ENCODE measurements at places on chromosomes 6 and 20.
A peak's percentile ranks its signal among the peaks of the same experiment; 100 is the strongest.

GRCh38 chr20:57428324-57429158, 37.3 kb downstream of the RBM38 start:
- DNase-seq = no peak

DNA sequence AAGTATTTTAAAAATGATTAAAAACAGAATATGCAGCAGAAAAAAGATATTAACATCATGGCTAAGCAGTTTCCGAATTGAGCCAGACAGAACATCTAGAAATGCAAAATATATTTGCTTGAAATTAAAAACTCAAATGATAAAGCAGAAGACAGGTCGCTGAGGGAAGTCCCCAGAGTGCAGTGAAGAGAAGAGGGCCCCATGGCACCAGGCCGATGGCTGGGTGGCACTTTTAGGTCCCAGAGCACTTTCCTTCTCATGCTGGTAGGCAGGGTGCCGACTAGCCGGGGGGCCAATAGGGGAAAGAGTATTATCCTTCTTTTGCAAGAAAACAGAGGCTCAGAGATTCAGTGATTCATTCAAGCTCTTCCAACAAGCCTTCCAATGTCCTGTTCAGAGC, 58.9 kb downstream of the MYH7B start:
- no peak for DNase-seq

GRCh38 chr6:144190593-144190992, 40.3 kb downstream of the STX11 start:
- DNase-seq = no peak

- DNase-seq = no peak
Measured at GRCh38 chr20:51447097-51447764, 95.3 kb downstream of the NFATC2 start.

GRCh38 chr6:139406577-139407343, 32.3 kb upstream of the CITED2 start:
- DNase-seq = no peak

GRCh38 chr6:19857703-19858102, 20.5 kb downstream of the ID4 start:
- DNase-seq = no peak

GRCh38 chr6:6751619-6752023, 163.1 kb downstream of the LY86 start:
- no peak for DNase-seq

DNA sequence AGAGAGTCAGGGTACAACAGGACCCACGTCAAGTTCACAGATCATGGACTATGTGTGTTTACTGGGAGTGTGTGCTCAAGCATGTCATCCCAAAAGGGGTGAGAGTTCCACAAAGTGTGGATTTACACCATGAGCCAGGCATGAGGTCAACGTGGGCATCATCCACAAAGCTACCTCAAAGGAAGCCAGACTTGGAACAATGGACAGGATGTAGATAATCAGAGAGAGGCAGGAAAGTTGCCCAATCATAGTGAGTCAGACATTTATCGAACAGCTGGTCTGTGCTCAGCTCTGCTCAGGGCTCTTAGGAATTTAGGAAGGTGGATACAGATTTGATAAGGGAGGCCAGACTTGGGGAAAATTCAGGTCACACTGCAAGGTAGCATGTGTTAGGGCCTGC, 317.2 kb upstream of the CDYL start:
- no peak for DNase-seq

DNA sequence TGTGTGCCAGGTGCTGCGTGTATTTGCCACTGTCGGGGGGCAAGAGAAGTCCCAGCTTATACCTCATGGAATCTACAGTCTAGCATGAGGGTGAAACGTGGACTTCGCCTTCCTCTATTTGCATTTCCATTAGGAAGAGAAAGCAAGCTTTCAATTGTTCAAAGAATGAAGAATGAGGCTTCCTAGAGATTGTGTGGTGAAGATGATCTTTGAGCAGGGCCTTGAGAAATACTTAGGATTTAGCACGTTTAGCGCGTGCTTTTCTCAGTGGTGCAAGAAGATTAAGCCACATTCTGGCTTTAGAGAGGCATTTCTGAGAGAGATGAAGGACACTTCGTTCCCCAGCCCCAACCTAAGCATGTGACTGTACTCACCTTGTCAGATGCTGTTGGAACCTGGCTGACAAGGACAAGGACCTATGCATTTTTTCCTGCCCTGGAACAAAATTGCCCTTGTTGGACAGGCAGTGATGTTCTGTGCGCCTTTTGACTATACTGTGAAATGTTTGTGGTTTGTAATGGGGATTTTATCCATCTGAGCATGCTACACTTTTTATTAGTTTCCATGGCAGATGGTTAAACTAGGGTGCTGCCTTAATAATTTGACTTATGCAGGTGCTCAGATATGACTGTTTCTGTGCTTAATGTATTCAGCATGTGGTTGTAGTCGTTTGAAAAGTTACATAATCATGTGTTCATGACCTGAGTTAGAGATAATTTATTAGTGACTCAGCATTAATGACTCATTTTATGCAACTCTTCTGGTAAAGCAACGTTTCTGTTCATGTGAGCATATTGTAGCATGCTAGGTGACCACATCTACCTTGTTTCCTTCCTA, 10.7 kb downstream of the TULP4 start:
- no peak for DNase-seq

GRCh38 chr6:157302736-157303135, 20.6 kb downstream of the TMEM242 start:
- DNase-seq = no peak

DNA sequence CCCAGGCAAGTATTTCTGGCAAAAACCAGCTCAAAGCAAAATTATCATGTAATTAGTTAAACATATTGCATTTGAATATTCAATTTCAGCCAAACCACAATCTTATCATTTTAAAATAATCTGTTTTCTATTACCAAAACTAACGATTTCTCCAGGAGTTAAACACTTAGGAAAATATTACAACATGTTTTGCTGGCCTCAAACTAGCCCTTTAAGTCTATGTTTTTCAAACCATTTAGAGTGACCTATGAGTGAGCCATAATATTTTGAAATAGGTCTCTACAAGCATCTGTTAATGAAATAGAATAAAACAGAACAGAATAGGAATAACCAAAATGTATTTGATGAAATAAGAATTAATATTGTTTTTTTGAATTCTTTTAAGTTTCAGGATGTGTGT, 370.9 kb downstream of the COL12A1 start:
- DNase-seq = no peak

DNA sequence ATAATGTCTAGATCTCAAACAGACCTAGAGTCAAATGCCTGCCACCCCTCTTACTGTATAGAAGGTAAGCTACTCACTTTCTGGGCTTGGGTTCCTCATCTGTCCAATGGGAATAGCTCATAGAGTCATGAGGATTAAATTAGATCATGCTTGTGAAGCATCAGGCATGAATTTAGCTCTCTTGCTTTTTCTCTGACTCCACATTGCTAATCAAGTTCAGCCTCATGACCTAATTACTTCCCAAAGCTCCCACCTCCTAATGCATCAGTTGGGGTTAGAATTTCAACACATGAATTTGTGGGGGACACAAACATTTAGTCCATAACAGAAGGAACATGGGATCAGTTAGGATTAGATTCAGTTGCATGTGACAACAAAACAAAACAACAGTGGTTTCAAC, 4.6 kb upstream of the DDX27 start:
- no peak for DNase-seq

- DNase-seq = no peak
Measured at GRCh38 chr20:19935842-19936241, 81.3 kb upstream of the NAA20 start.

GRCh38 chr6:74491844-74492374, 713.9 kb downstream of the COL12A1 start:
- DNase-seq = no peak

DNA sequence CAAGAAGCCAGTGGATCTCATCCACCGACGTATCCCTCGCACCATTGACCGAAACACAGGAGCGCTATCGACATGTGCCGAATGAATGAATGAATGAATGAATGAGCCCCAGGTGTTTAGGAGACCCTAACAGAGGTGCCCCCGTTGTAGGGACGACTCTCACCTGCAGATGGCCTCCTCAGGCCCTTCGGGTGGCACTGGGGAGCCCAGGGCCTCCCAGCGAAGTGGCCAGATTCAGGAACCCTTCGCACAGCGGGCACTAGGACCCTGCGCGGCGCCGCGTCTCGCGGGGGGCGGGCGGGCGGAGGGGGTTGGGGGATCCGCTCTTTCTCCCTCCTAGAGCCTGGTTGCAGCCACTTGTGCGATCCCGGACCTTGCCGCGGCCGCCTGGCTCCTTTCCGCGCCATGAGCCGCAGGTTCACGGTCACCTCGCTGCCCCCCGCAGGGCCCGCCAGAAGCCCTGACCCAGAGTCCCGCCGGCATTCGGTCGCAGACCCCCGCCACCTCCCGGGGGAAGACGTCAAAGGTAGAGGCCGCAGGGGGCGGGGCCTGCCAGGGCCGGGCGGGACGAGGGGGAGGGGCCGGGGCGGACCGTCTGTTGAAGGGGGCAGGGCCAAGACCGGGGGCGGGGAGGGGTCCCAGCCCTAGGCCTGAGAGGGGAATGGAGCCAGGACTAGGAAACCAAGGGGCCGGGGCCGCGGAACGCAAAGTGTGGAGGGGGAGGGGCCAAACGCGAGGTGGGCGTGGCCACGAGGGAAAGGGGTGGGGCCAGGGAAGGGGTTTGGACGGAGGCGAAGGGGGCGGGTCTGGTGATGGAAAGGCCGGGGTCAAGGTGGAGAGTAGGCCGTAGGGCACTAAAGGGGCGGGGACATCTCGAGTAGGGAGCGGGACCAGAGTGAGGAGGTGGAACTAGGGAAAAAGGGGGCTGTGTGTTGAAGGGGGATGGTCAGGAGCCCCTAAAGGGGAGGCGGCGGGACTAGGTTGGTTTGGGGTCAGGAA, 7.4 kb upstream of the SLC12A5 start:
- DNase-seq = peak; percentile 29

DNA sequence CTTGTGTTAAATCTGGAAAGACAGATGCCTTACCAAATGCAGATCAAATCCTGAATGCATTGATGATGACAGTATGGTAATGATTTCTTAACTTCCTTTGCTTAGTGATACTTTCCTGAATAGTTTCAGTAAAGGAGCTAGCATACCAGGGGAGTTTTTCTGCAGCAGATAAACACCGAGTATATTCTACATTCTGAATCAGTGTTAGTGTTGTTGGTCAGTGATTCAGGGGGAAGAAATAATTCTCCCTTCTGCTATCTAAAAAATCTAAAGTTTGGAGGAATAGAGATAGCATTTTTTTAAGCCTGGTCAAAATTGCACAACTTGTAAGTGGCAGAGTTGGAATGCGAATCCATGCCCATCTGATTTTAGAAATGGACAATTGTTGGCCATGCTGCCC, 512.2 kb upstream of the MARCKS start:
- DNase-seq = no peak

- no peak for DNase-seq
Measured at GRCh38 chr6:34358389-34358905, 34.0 kb downstream of the NUDT3 start.

DNA sequence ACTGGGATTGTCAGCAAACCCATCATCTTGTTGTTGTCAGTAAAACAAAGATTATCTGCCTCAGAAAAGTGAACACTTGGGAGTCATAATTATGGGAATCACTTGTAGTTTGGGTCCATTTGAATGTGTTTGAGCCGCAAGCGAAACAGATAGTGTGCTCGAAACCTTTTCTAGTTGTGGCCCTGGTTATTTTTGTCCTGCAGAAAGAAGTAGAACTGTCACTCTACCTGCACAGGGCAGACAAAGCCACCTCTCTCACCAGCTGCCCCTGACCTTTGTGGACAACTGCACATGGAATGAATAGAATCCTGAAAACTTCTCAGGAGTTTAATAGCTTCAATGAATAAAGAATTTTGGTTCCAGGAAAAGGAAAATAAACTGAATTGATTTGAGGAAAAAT, 156.1 kb upstream of the CHD6 start:
- DNase-seq = no peak

- no peak for DNase-seq
Measured at GRCh38 chr6:107805504-107805903, 18.6 kb downstream of the SCML4 start.

DNA sequence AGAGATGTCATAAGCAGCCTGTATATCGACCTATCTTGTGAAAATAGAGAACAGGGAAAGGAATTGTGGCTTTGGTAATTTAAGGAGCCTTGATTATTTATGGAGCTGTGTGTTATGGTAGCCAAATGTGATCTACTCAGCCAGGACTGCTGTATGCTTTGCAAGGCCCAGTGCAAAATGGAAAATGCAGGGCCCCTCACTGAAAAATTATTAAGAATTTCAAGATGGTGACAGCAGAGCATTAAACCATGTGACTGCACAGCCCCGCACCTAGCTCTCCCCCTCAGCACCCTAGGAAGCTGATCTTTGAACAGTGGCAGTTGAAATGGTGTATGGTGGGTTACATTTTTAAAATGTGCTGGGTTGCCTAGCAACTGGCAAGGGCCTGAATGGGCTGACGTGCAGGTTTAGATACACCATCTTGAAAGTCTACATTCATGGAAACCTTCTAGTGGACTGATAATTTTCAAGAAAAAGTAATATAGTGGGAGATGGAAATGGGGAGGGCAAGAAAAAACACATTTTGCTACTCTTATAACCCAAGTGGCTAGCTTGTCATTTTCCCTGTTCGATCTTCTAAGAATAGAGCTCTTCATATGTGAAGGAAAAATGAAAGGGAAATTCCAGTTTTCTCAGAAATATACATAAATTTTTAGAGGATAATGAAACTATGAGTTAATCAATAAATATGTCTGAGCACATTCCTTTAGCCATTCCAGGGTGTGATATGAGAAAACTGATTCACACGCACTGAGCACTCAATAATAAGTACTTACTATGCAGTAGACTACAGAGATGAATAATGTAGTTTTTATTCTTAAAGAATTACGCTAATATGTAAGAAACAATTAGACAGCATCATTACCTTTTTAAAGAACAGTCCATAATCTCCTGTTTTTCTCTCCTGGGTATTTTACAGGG, 208.0 kb downstream of the ARHGAP18 start:
- DNase-seq = no peak

DNA sequence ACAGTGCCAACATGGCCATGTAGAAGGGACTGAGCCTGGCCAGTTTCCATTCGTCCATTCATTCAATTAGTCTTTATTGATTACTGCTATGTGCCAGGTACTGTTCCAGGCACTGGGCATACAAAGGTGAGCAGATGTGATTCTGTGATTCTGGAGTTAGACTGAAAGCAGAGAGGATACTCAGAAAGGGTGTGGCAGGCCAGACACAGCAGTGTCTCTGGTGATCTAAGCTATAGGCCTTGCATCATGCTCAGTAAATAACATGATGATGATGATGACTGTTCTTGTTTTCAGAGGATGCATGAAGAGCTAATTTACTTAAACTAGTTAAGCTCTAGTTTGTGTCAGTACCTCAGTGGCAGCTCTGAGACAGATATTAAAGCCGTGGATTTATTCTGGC, 31.4 kb upstream of the FUCA2 start:
- DNase-seq = no peak

- no peak for DNase-seq
Measured at GRCh38 chr20:44135012-44135412, 52.0 kb downstream of the JPH2 start.

DNA sequence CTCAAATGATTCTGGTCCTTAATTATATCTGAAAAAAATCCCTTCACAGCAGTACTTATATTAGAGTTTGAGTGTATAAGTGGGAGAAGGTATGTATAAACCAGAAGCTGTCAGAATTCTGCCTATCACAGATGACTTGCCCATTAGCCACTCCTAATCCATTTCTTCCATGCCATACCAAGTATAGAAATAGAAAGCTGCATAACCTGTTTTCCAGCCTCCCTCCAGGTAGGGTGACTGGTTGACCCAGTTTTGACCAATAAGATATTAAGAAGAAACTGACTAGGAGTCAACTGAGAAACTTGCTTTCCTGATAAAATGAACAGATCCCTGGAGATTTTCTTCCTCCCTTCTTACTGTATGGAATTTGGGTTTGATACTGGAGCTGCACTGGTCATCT, 112.2 kb upstream of the GRIK2 start:
- DNase-seq = no peak
